ENCODE measurements at places on chromosomes 4 and X. TPM values are rescaled to one million over a fixed set of nuclear protein-coding genes. Genes with fewer than 3 reads are reported as not detected.

CTAG2 gene
- not detected for total RNA-seq

MAGEA8 gene
- total RNA-seq: not detected

CT47B1 gene
- total RNA-seq: not detected

INTS12 gene
- total RNA-seq: 23.5 TPM

GRCh38 chrX:30572004-30572403 is 5.6 kb downstream of the TASL start:
- no peak overlapping the region for H3K27ac ChIP-seq
- no peaks in the 10 kb centered on the region for H3K4me1 ChIP-seq
- no peak for DNase-seq
- no peaks in the 10 kb centered on the region for H3K36me3 ChIP-seq
- peaks cover 1% of the 10 kb centered on the region for H3K27me3 ChIP-seq
- no peak overlapping the region for H3K4me3 ChIP-seq

DNA sequence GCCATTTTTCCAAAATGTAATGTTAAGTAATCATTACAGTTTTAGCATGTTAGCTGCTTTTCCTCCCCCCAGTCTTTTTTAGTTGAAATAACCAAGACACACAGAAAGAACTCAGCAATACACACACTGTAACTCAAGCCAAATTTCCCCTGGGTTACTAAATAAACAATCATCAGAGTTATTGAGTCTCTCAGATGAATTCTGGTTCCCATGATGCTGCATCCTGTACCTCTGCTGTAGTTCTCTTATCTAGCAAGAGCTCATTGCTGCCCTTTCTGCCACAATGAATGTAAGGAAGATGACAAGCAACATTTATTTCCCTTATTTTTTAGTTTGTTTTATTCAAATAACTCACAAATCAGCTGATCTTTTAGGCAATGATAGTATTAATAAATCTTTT is 185.1 kb downstream of the ARHGAP6 start:
- no peaks in the 10 kb centered on the region for H3K27me3 ChIP-seq
- peaks cover 14% of the 10 kb centered on the region for H3K4me1 ChIP-seq
- H3K27ac ChIP-seq: no peak overlapping the region
- no peaks in the 10 kb centered on the region for H3K36me3 ChIP-seq
- DNase-seq: no peak
- no peak overlapping the region for H3K4me3 ChIP-seq

GRCh38 chr4:31645236-31645635 is 925.1 kb downstream of the PCDH7 start:
- no peaks in the 10 kb centered on the region for H3K27me3 ChIP-seq
- H3K27ac ChIP-seq: no peak overlapping the region
- no peak for DNase-seq
- no peaks in the 10 kb centered on the region for H3K36me3 ChIP-seq
- peaks cover 6% of the 10 kb centered on the region for H3K4me1 ChIP-seq

GRCh38 chr4:123892368-123892976 is 495.9 kb downstream of the SPRY1 start:
- H3K27ac ChIP-seq: no peak overlapping the region
- no peaks in the 10 kb centered on the region for H3K36me3 ChIP-seq
- no peak overlapping the region for H3K4me3 ChIP-seq
- no peaks in the 10 kb centered on the region for H3K4me1 ChIP-seq
- H3K27me3 ChIP-seq: no peaks in the 10 kb centered on the region

- peak overlapping the region; percentile 81 for H3K4me3 ChIP-seq
- peaks cover 5% of the 10 kb centered on the region for H3K36me3 ChIP-seq
- no peak for DNase-seq
These were observed 9.4 kb downstream of the GPRIN3 start for GRCh38 chr4:89298155-89298554.

GRCh38 chr4:107854356-107855022 is 29.8 kb downstream of the SGMS2 start:
- no peaks in the 10 kb centered on the region for H3K36me3 ChIP-seq
- no peak overlapping the region for H3K4me3 ChIP-seq
- H3K27ac ChIP-seq: no peak overlapping the region
- DNase-seq: no peak

- H3K36me3 ChIP-seq: no peaks in the 10 kb centered on the region
- H3K4me1 ChIP-seq: peaks cover 2% of the 10 kb centered on the region
- no peaks in the 10 kb centered on the region for H3K27me3 ChIP-seq
- no peak for DNase-seq
These were observed 65.3 kb downstream of the PAPSS1 start for GRCh38 chr4:107654694-107655093.

GRCh38 chr4:133938061-133938460 is 263.5 kb downstream of the PABPC4L start:
- DNase-seq: no peak
- no peak overlapping the region for H3K4me3 ChIP-seq
- H3K27me3 ChIP-seq: no peaks in the 10 kb centered on the region
- H3K36me3 ChIP-seq: no peaks in the 10 kb centered on the region
- peaks cover 5% of the 10 kb centered on the region for H3K4me1 ChIP-seq
- no peak overlapping the region for H3K27ac ChIP-seq

GRCh38 chr4:12519426-12519825 is 964.7 kb downstream of the RAB28 start:
- peaks cover 15% of the 10 kb centered on the region for H3K4me1 ChIP-seq
- H3K4me3 ChIP-seq: no peak overlapping the region
- no peak for DNase-seq
- H3K36me3 ChIP-seq: peaks cover 1% of the 10 kb centered on the region
- peak overlapping the region; percentile 63 for H3K27ac ChIP-seq

GRCh38 chr4:112966701-112967488 is 82.6 kb upstream of the ANK2 start:
- no peak for DNase-seq
- H3K36me3 ChIP-seq: peaks cover 9% of the 10 kb centered on the region
- H3K4me3 ChIP-seq: peak overlapping the region; percentile 74
- H3K27me3 ChIP-seq: peaks cover 19% of the 10 kb centered on the region
- H3K4me1 ChIP-seq: peaks cover 55% of the 10 kb centered on the region
